Stimulated activated CD8-positive, alpha-beta memory T cell treated with anti-CD3 and anti-CD28 coated beads, Interleukin-7, amount 100 ng/mL, for 24 hours (primary cell): ENCODE measurements at places on chromosomes 7 and 10.

GRCh38 chr7:158541346-158542010 lies 46.1 kb downstream of the PTPRN2 start:
- DNase-seq = no peak

DNA sequence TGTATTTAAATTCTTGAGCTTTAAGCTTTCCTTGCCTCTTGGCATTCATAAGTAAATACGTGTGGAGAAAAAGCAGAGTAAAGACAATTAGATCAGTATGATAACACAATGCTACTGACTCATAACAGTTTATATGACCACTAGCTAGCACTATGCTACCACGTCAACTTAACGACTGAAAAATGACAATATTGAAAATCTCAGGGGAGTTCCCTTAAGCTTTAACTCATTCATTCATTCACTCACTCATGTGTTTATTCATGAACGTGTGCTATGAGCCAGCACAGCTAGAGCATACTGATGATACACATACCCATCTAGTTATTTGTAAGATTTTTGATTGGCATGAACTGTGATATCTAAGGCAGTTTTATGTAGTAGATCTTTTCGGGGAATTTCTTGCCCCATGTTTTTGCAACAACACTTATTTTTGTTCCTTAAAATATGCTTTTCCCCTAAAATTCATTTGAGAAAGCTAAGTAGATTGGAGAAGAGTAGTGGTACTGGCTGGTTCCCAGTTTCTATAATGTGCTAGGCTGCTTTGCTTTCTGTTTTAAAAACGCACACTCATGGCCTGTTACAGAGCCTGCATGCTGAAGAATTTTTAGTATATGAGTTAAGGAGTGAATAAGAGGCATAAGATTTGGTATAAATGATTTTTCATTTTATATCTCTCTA lies 57.4 kb upstream of the ACBD5 start:
- DNase-seq = no peak

GRCh38 chr10:97593421-97593820 lies 3.9 kb downstream of the C10orf62 start:
- no peak for DNase-seq

DNA sequence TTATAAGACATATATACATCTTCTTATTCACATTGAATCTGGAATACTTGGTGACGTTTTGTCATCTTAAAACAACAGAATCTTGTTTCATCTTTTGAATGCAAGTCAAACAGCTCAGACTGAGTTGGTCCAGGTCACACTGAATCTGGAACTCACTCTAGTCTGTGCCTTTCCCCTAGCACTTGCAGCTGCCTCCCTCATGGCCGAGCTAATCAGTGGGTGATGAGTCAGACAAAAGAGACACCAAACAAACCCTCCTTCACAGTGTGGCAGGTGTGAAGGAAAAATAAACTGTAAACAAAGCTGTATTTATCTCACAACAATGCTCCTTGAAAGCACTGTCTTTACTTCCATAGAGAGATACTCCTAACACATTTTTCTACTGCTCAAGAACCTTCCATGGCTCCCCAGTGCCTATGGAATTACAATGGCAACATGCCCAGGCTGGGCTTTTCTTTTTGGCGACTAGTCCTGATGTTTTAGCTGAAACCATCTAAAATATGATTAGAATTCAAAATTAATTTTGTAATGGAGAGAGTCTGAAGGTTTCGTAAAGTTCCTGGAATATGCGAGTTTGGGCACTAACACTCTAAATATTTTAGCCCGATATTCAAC lies 140.0 kb downstream of the ZNF365 start:
- DNase-seq = no peak

DNA sequence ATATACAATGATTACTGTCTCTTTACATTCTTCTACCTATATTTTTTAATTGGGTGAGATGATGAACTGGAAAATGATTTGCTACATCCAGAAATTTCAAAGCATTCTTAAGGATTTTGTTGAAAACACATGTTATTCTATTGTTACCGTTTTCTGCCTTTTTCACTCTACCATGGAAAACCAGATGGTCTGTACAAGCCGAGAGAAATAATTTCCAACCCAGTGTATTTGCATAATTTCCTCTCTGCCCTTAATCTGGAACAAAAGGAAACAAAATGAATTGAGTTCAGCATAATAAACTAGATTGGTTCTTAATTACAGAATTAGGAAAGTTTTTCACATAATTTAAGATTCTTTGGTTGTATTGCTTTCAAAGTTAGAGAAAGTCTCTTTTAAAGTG lies 211.2 kb downstream of the CACNB2 start:
- DNase-seq = no peak

DNA sequence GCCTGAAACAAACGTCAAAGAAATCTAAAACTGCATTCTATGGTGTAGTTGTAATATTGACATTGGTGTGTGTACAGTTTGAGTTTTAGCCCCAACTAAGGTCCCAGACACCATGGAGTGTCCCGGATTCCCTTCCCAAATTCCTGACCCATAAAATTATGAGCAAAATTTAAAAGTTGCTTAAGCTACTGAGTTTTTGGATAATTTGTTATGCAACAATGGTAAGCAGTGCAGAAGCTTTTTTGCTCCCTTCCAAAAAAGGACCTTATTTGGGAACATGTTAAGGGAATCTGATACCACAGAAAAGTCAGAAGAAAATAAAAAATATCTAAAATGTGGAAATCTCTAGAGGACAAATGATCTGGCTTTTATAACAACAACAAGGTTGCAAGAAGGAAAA lies 63.3 kb upstream of the KMT2E start:
- no peak for DNase-seq

GRCh38 chr7:103394566-103394965 lies 47.1 kb downstream of the PSMC2 start:
- DNase-seq = no peak

GRCh38 chr10:122565766-122566206 lies 5.2 kb downstream of the DMBT1 start:
- peak; percentile 58 for DNase-seq
